ENCODE measurements at places on chromosomes 7 and 10.

GRCh38 chr10:35422228-35422627, 85.9 kb downstream of the CCNY start:
- DNase-seq: no peak

DNA sequence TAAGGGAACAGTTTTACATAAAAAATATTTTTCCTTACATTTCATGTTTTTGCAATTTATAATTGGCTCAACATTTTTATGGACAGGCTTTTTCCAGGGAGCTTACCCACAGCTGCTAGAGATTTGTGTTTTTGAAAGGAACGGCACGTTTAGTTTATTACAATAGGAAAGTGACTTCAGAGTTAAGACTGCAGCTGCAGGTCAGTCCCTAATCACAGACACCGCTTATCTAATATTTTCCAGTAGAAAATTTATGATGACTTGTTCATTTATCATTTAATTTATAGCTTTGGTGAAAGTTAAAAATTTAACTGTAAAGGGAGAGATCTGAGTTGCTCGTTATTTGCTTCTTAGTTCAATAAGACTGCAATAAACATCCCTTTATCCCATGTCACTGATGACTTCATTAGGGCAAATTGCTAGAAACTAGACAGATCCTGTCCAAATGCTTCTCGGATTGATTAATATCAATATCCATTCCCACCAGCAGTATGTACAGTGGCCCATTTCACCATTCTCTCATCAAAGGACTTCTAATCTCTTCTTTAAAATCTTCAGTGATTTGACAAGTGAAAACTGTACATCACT, 97.0 kb upstream of the ODAD2 start:
- no peak for DNase-seq

DNA sequence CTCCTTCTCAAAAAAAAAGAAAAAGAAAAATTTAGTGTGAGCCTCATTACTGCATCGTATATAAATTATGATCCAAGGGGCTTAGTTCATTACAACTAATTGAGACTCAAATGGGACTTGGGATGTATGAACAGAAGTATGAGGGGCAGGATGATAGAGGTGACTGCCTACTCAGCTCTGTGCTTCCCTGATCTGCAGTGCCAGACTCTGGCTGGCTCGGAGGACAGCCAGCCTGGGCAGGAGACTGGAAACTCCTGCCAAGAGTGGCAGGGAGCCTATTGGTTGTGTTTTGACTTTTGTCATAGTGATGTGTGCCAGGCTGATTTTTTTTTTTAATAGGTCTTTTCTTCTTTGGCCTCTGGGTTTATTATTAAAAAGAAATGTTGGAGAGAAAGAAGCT, 73.8 kb upstream of the GTF2IRD1 start:
- DNase-seq: no peak

- DNase-seq: no peak
Measured at GRCh38 chr10:20963721-20964595, 66.8 kb upstream of the NEBL start.

- DNase-seq: no peak
Measured at GRCh38 chr7:121037957-121038716, 49.6 kb downstream of the CPED1 start.

- DNase-seq: no peak
Measured at GRCh38 chr7:52715701-52716100, 319.7 kb upstream of the POM121L12 start.

Data from stimulated activated CD4-positive, alpha-beta T cell treated with anti-CD3 and anti-CD28 coated beads, Interleukin-12 subunit alpha, Interleukin-12 subunit beta, amount 100 ng/mL, for 4 hours (primary cell).